ENCODE measurements at places on chromosomes 2 and 18.

- DNase-seq = no peak
These were observed 185.1 kb downstream of the DLGAP1 start for GRCh38 chr18:4270016-4270415.

GRCh38 chr2:6652251-6652650 is 213.5 kb downstream of the CMPK2 start:
- DNase-seq = no peak

GRCh38 chr2:41488888-41489287 is 558.9 kb upstream of the PKDCC start:
- DNase-seq = no peak

DNA sequence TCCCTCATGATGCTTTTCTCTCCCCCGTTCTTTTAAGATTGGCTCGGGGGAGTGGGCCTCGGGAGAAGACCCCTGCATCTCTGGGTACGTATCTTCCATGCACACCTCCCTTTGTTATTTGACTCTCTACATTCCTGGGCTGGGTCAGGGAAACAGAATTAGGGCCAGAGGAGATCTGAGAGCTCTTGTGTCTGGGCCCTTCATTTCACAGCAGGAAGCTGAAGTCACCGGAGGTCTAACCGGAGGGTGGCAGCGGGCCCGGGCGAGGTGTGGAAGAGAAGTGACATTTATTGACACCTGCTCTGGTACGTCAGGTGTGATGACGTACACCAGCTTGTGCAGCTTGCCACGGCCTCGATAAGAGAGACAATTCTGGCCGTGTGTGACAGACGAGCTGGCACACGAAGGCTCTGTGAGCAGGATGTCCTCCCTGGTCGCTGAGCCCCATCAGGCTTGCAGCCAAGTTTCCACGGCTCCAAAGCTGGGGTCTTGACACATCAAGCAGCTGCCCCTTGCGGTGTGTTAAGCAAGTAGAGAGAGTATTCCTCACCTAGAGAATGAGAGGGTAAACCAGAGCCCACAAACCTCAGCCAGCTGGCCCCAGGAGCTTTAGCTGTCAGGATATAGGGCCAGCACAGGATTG is 30.4 kb downstream of the TOGARAM2 start:
- no peak for DNase-seq

DNA sequence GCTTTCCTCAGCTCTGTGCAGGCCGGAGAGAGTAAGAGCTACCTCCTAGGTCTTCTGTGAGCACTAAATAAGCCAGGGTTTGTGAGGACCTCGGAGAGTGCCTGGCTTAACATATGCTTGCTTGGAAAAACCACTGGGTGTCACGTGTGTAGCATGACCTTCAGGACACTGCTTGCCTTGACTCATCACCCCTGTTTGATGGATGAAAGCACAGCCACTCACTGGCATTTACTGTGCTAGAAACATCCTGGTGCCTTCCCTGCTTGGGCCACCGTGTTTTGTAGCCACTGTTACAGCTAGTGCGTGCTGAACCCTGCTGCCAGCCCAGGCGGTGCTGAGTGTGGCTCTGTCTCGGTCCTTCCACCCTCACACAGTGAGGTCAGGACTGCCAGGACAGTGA is 34.8 kb upstream of the ITM2C start:
- no peak for DNase-seq

DNA sequence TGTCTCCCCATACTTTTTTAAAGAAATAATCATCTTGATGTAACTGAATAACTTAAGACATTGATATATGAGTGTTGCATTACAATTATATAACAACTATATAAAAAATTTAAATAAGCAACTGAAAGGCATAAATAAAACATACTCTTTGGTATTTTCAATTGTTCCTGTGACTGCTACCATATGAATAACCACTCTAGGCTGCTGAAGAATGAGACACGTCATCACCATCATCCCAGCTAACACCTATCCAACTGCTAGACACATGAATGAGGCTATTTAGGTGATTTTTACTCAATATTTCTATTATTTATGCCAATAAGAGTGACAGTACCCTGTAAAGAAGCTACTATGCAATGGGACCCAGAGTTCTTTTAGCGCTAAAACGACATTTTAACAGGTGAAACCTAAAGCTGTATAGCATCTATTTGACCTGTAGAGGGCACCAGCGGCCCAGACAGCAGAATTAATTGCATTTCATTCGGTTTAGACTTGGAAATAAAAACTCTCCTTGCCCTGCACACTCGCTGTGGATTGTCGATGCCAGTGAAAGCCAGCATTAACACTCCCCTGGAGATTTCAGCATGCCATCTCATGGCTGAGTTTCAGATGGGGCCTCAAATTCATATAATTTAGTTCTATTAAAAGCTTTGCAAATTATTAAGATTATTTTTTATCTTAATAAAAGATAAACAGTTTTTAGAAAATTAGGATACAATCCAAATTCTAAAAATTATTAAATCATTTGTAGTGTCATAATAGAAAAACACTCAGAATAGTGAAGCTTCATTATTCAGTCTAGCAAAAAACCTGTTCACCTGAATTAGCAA is 89.4 kb upstream of the MAP2 start:
- peak; percentile 50 for DNase-seq

- no peak for DNase-seq
These were observed 63.9 kb downstream of the TMEM131 start for GRCh38 chr2:97931858-97932225.

- DNase-seq = no peak
These were observed 118.8 kb downstream of the ZBTB7C start for GRCh38 chr18:48290162-48290926.
